ENCODE measurements at places on chromosomes 5 and 9.
A peak's percentile ranks its signal among the peaks of the same experiment; 100 is the strongest.

DNA sequence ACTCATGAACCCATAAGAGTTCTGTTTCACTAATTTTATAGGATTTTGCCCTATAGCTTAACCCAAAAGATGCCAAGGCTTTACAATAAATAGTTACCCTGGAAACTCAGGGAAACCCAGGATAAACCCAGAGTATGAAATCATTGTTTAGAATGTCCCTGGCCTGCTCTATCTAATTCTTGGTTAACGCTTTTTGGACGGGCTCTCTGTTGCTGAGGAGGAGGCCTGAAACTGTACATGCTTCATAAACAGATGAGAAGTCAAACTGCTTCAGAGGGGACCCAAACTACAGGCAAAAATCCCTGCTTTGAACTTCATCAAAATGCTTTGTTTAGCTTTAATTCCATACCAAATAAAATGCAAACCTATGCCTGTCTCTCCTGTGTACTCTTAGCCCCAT, 291.9 kb downstream of the SH3GL2 start:
- no peak for DNase-seq

DNA sequence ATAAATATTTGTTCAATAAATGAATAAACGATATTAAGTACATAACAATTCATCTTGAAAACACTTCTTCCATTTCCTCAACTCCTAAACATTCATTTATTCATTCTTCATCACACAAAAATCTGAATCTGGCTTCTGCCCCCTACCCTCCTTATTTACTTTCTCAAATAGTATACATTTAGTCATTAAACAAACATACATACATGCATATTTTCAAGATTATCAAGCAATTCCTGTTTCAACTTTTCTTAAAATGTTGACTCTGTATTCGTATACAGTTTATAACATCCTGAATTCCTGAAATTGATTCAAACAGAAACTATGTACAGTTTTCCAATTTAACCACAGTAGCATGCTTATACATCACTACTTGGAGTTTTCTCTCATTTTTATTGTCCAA, 129.0 kb downstream of the MUSK start:
- DNase-seq, result peak; percentile 76

GRCh38 chr5:72459089-72459661, 48.0 kb downstream of the ZNF366 start:
- DNase-seq, result no peak

DNA sequence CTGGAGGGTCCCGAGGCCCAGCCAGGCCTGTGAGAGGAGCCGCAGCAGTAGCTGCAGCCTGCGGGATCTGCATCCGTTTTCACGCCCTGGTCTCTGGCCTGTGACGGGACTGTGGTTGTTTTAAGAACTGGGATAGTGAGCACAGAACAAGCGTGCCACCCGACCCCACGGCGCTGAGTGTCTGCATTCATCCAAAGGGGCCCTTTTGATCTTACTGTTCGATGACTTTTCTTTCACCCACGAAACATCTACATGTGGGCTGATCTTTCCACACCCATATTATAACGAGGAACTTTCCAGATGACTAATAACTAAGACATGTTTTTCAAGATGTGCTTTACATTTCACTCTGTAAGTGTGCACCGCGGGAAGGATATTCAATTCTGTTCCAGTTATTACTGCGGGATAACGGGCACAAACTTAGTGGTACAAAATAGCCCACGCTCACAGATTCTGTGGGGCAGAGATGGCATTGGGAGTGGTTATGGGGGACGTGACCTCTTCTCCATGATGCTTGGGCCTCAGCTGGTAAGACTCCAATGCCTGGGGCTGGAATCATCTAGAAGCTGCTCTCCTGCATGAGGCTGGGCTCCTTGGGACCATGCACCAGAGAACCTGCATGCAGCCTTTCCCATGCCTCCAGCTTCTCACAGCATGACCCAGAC, 165.0 kb downstream of the SYK start:
- peak; percentile 25 for DNase-seq

DNA sequence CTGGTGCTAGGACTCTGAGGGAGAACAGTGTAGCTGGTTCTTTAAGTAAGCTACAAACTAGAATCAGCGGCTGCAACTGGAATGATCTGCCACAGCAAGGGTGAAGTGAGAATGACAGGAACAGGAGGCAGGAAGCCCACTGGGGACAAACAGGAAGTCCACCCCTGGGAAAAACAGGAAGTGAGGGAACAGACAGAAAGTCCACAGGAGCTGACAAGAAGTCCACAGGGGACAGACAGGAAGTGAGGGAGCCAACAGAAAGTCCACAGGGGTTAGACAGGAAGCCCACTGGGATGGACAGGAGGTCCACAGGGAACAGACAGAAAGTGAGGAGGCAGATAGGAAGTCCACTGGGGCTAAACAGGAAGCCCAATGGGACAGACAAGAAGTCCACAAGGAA, 15.5 kb downstream of the ADAMTS16 start:
- no peak for DNase-seq

DNA sequence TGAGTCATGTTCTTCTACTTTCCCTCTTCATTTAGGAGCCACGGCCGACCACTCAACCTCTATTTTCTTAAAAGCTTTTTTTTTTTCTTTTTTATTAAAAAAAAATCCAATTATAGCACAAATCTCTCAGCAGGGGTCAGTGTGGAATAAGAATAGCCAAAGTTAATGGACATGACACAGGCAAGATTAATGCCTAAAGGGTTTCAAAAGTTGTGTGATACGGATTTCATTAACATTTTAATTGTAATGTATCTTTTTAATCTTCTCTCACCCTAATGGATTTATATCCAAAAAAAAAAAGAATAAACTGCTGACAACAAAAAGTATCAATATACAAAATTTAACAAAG, 5.4 kb downstream of the NACC2 start:
- peak; percentile 32 for DNase-seq

- DNase-seq, result no peak
Measured at GRCh38 chr5:96942078-96942477, 6.2 kb downstream of the LNPEP start.

DNA sequence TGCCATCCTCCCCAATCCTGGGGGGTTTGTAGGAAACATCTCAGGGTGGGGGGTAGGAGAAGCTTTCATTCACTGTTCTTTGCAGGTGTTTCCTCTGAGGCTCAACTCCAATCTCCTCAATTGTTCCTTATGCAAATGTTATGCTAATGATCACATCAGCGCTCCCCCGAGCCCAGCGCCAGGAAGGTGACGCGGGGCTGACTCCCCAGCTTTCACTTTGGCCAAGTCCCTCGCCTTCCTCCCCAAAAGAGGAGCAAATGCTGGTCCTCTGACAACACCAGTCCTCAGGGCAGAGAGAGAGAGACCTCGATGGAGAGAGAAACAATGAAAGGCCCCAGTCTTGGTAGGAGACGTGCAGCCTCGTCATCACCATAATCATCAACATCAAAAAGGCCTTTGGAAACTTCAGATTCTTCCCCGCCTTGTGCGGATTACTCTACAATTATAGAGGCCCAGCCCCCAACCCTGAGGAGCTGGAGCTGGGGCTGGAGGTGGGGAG, 39.1 kb downstream of the PCDH1 start:
- DNase-seq, result no peak

- DNase-seq, result no peak
Measured at GRCh38 chr9:89730715-89731114, 125.9 kb downstream of the GADD45G start.

DNA sequence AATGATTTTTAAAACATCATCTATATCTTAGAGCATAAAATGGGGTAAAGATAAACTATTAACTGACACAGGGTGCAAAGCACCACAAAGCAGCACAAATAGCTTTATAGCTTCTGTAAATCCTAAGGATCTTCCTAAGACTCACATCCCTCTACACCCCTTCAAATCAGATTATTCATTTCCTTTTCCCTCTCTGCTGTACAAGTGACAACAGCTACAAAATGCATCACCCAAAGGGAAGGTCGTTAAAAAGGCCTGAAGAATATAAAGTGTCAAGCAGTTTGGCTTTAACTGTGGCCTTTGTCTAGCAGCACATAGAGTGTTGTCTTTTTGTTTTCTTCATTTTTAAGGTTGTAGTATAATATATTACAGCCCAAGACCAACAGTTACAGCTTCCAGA, 422.1 kb downstream of the PDE4D start:
- DNase-seq, result no peak

DNA sequence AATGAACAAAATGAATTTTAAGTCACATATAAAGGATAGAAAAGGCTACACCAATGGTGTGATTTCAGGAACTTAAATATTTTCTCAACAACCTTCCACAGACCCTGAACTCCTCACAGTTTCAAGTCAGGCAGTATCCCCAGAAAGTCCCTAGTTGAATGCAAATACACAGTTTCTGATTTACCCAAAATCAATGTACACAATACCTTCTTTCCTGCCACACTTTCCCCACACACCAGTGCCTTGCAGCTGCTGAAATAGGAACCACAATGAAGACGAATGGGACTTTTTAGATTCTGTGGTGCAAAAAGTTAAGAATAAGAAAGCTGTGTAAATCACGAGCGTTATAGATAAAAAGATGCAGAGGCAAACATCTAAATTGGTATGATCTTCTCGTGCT, 552.4 kb upstream of the MEF2C start:
- no peak for DNase-seq

- DNase-seq, result no peak
Measured at GRCh38 chr5:117133198-117133597, 558.6 kb upstream of the SEMA6A start.

DNA sequence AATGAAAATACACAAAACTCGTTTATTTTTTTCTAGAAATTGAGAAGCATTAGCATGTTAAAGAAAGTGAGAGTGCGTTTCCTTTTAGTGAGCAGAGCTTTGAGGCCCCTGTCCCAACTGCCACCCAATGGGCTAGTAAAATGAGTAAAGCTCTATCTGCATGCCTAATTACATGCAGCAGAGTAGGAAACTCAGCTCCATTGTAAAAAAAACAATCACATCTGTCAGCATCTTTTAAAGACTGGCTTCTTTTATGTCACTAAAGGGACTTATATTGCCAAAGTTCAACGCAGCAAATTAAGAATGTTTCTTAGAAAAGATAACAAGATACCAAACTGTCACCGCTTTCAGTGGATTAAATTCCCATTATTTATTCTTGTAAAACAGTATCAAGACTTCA, 154.0 kb downstream of the SNCAIP start:
- no peak for DNase-seq

GRCh38 chr9:17927616-17928015, 348.8 kb downstream of the SH3GL2 start:
- no peak for DNase-seq

- no peak for DNase-seq
Measured at GRCh38 chr5:44385291-44385900, 3.8 kb downstream of the FGF10 start.

GRCh38 chr5:138824516-138824915, 50.6 kb downstream of the LRRTM2 start:
- DNase-seq, result no peak

GRCh38 chr9:109969573-109970237, 189.7 kb downstream of the PALM2AKAP2 start:
- no peak for DNase-seq

DNA sequence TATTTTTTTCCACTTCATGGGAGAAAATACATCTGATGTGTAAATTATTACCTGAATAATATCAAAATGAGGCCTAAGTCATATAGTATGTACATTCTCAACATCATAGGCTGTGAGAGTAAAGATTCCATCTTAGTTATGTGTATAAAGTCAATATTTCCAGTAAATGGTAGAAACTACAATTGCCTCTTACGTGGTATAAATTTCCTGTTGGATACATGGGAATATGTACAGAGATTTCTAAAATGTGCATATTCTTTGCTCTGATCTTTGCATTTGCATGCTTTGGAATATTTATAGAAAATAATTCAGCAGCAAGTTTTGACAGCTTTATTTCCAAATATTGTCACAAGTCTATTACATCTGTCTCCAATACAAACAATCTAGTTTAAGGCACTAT, 78.8 kb downstream of the GABRB2 start:
- no peak for DNase-seq

DNA sequence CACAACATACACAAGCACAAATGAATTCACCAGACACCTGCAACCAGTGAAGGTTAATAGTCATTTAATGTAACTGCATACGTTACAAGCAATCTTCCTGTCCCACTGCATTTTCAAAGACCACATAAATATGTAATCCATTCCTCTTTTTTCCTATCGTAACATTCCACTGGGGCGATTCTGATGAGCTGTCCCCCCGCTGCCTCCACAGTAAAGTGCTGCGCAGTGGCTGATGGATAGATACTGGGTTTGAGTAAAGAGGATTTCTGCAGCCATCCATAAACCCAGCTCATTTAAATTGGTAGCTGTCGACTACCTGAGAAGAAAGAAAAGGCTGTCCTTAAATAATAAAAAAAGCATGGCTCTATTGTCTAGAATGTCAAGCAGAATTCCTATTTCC, 181.1 kb downstream of the SPOCK1 start:
- DNase-seq, result no peak

- no peak for DNase-seq
Measured at GRCh38 chr5:146821732-146822131, 56.8 kb downstream of the PPP2R2B start.

DNA sequence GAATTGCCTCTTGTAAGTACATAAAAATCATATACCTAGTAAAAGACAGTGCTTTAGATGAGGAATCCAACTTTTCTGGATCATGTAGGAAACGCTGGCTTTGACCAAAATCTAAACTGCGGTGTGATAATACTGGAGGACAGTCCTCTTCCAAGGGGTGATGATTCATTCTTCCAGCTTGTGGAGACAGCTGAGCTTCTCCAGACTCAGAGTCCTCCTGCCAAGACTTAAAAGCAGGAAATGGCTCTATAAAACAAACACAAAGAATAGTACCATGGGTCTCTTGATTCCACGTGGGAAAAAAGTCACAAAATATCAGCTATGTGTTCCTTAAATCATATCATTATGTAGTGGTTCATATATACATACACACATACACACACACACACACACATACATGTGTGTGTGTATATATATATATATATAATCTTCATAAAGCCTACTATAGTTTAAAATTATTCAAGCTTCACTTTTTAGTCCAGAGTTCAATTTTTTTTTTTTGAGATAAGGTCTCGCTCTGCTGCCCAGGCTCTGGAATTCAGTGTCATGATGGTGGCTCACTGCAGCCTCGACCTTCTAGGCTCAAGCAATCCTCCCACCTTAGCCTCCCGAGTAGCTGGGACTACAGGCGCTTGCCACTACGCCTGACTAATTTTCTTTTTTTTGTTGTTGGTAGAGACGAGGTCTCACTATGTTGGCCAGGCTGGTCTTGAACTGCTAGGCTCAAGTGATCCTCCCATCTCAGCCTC, 65.0 kb downstream of the PKD2L2 start:
- peak; percentile 78 for DNase-seq

- no peak for DNase-seq
Measured at GRCh38 chr5:180816608-180817534, 14.3 kb upstream of the MGAT1 start.

- DNase-seq, result no peak
Measured at GRCh38 chr5:142070734-142071133, 37.8 kb upstream of the NDFIP1 start.

DNA sequence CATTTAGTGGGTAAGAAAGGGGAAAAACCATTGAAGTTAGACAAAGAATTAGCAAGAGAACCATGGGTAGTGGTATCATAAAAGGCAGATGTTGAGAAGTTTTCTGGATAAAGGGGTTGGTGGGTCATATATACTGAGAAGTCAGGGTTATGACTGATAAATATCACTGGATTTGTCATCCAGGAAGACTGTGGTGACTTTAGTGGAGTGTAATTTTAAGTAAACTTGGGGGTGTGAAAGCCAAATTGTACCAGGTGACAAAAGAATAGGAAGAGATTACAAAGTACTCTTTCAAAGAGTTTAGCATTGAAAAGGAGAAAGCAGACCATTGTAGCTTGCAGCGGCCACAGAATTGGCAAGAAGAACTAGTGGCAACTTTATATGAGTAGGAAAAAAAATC, 315.2 kb upstream of the DMAC1 start:
- DNase-seq, result no peak

GRCh38 chr9:70147196-70147595, 103.5 kb downstream of the MAMDC2 start:
- no peak for DNase-seq
